Pancreas (tissue), 10 donors: ENCODE measurements at places on chromosomes 3 and 15. TPM values are rescaled to one million over a fixed set of nuclear protein-coding genes. Genes with fewer than 3 reads are reported as not detected.

Gene RTP1
- not detected for total RNA-seq

DNA sequence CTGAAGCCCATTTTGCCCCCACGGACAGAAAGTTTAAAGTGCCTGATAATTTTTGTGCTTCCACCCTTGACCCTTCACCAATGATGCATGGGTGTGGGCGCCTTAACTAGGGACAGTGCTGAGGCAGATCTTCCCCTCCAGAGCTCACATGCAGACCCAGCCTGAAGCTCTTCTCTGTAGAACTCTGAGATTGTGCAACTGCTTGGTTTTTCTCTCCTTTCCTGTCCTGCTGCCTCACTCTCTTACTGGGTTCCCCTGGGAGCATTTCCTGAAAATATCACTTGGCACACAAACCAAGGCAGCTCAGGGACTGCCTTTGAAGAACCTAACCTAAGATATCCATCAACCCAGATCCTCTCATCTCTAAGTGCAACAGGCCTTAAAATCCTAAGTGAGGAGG lies 220.3 kb upstream of the STT3B start:
- no peak overlapping the region for H3K4me3 ChIP-seq
- H3K27me3 ChIP-seq, result no peaks in the 10 kb centered on the region
- no peaks in the 10 kb centered on the region for H3K4me1 ChIP-seq
- H3K27ac ChIP-seq, result no peak overlapping the region
- no peaks in the 10 kb centered on the region for H3K36me3 ChIP-seq

Gene CRTAP
- total RNA-seq, result 25.0 TPM

DNA sequence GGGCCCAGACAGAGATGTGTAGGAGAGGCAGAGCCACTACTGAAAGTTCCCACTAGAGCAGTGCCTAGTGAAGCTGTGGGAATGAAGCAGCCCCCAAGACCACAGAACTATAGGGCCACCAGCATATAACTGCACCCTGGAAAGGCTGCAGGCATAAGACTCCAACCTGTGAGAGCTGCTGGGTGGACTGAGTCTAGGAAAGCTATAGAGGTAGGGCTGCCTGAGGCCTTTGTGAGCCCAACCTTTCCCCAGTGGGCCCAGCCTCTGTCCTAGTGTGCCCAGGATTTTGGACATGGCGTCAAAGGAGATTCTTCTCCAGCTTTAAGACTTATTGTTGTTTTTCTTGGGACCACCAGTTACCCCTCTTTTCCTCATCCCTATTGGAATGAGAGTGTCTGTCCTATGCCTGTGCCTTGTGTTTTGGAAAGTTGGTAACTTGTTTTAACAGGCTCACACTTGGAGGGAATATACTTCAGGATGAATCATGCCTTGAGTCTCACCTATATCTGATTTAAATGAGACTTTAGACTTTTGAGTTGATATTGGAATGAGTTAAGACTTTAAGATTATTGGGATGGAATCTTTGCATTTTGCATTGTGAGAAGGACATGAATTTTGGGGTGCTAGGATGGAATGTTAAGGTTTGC lies 28.1 kb downstream of the SLMAP start:
- no peak overlapping the region for H3K27ac ChIP-seq
- H3K27me3 ChIP-seq, result no peaks in the 10 kb centered on the region

- H3K4me3 ChIP-seq, result no peak overlapping the region
- H3K27ac ChIP-seq, result no peak overlapping the region
- no peaks in the 10 kb centered on the region for H3K27me3 ChIP-seq
- H3K36me3 ChIP-seq, result no peaks in the 10 kb centered on the region
- no peaks in the 10 kb centered on the region for H3K4me1 ChIP-seq
These were observed 42.8 kb upstream of the FEZF2 start for GRCh38 chr3:62416144-62416543.

Gene UACA
- total RNA-seq, result 15.4 TPM

DNA sequence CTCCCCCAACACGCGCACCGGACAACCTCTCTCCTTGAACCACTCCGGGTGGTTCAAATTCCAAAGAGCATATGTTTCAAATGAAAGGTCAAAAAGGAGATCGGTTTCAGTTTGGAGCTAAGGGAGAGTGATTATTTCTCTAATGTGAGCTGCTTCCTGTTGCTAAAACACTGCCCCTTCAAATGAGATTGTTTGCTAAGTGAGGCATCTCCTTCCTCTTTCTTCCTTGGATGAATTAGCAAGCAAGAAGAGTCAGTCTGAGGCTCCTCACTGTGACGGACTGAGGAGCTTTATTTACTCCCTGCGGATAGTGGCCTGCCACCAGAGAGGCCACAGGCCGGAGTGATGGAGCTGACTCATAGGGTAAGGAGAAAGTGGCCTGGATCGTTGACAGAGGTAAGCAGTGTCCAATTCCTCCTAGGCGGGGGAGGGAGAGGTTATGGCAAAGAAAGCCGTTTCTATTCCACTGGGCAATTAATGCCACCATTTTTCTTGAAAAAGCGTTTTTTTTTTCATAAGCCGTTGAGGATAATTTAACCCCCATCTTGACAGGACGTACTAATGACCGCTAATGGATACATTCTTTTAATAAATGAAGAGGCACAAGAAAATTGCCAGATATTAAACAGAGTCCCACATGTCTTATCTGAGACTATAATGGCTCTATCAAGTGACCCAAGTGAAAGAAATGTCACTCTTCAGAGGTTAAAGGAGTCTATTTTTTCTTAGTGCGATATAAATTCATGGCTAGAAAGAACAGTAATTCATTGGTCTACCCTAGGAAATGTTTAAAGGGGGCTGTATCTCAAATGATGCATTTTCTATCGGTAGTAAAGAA lies 167.0 kb upstream of the ANKRD28 start:
- no peak overlapping the region for H3K27ac ChIP-seq
- DNase-seq, result no peak
- no peaks in the 10 kb centered on the region for H3K36me3 ChIP-seq
- no peaks in the 10 kb centered on the region for H3K27me3 ChIP-seq

DNA sequence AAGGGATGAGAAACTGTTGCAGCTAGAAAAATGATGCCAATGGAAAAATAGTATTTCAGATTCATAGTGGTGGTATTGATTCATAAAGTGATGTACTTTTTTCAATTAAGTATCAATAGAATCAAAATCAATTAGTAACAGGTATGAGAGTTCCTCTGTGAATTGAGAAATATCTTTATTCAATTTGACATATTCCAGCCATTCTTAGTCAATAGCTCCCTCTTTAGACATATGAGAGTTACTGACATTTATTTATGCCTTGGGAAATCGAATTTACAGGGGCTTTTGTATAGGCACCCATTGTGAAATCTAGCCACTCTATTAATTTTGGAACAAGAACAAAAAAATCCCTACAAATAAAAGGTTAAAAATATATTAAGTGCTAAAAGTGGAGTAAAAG lies 386.9 kb upstream of the CNTN3 start:
- H3K27ac ChIP-seq, result no peak overlapping the region
- no peaks in the 10 kb centered on the region for H3K27me3 ChIP-seq
- DNase-seq, result no peak

GRCh38 chr3:122112754-122113153 lies 57.6 kb downstream of the CD86 start:
- no peak overlapping the region for H3K27ac ChIP-seq
- no peaks in the 10 kb centered on the region for H3K36me3 ChIP-seq
- no peaks in the 10 kb centered on the region for H3K27me3 ChIP-seq
- no peak overlapping the region for H3K4me3 ChIP-seq
- no peak for DNase-seq

- H3K4me3 ChIP-seq, result no peak within 1 kb of the TSS
- H3K27me3 ChIP-seq, result no peaks in the 10 kb centered on the region
- peak within 1 kb of the TSS; percentile 22 for H3K27ac ChIP-seq
These were observed at the start of gene C15orf62 for GRCh38 chr15:40769274-40770146. C15orf62 (plus strand) TSS chr15:40769980; CDS start chr15:40770496, 516 bp downstream.

Gene CPN2
- total RNA-seq, result not detected

Gene BCHE
- 0.19 TPM for total RNA-seq

- H3K27me3 ChIP-seq, result no peaks in the 10 kb centered on the region
- H3K4me1 ChIP-seq, result no peaks in the 10 kb centered on the region
- no peaks in the 10 kb centered on the region for H3K36me3 ChIP-seq
These were observed 12.0 kb downstream of the RAB6B start for GRCh38 chr3:133883641-133884040.

GRCh38 chr15:90212221-90213098 lies 11.3 kb downstream of the SEMA4B start:
- peak; percentile 81 for DNase-seq
- H3K36me3 ChIP-seq, result no peaks in the 10 kb centered on the region
- no peak overlapping the region for H3K4me3 ChIP-seq
- H3K4me1 ChIP-seq, result peaks cover 39% of the 10 kb centered on the region
- H3K27ac ChIP-seq, result peak overlapping the region; percentile 69

DNA sequence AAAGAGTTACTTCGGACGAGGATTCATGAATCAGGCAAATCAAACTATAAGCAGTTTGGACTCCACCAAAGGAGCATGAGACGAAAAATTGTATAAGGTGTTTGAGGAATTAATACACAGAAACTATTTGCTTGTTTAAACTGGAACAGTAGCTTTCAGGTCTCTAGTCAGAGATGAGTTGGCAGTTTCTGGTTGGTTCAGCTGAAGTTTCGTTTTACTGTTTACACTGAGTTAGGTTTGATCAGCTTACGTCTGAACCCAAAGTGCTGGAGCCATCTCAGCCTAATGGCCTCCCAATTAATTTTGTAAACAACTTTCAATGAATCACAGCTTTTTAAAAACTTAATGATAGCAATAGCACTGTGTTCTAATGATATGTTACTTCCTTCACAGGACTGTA lies 703.7 kb downstream of the NLGN1 start:
- H3K36me3 ChIP-seq, result no peaks in the 10 kb centered on the region
- no peak overlapping the region for H3K4me3 ChIP-seq
- no peaks in the 10 kb centered on the region for H3K4me1 ChIP-seq
- no peak for DNase-seq
- no peaks in the 10 kb centered on the region for H3K27me3 ChIP-seq

Gene ZIC4
- total RNA-seq, result not detected

DNA sequence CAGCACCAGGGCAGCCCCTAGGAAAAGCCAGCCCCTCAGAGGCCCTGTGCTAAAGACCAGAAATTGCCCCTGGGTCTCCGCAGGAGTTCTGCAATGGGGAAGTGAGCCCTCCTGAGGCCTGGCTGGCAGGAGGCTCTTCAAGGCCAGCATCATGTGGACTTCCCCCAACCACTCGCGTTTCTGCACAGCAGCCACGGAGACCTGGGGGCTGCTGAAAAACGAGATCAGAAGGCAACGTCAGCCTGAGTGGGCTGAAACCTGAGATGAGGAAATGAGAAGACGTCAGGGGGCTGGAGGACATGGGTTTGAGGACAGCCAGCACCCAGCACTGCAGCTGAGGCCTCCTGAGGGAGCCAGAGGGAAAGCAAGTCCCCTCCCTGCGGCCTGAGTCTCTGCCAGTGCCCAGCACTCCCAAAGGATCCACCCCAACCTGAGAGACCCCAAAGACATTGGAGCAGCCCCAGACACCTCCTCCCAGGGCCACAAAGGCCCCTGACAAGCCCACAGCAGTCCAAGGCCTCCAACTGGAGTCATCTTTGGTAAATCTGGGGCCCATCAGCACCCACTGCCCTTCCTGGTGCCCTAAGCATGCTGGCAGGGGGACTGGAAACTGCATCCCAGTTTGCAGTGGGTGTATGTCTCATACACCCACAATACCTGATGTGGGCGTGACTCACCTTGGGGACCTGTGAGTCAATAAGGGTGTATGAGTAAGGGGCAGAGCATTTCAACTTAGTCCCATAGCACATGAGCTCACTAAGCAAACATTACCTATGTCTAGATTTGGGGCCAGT lies 29.2 kb upstream of the CYP11A1 start:
- H3K4me1 ChIP-seq, result no peaks in the 10 kb centered on the region
- DNase-seq, result no peak
- H3K27ac ChIP-seq, result no peak overlapping the region

Gene GUCA1C
- 21.0 TPM for total RNA-seq

DNA sequence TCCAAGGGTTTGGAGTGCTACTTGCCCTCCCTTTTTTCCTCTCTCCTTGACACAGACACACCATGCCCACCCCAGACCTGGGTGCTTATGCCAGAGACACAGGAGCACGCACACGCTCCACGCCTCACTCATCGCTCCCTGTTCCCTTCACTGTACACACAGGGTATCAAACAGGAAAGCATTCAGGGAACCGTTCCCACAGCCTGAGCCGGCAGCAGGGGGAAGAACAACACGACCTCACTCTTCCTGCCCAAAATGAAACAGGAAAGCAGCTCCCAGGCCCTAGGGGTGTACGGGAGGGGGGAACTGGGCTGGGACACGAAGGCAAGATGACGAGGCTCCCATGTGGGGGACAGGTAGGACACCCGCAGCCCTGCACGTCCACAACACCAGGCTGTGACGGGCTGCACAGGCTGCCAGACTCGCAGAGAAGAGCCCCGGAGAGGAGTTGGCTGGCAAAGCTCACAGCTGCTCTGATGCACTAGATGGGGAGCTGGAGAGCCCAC lies 11.2 kb downstream of the DLL4 start:
- no peak for DNase-seq
- H3K27me3 ChIP-seq, result no peaks in the 10 kb centered on the region
- no peaks in the 10 kb centered on the region for H3K36me3 ChIP-seq
- no peaks in the 10 kb centered on the region for H3K4me1 ChIP-seq
- no peak overlapping the region for H3K4me3 ChIP-seq

- H3K4me1 ChIP-seq, result no peaks in the 10 kb centered on the region
- no peaks in the 10 kb centered on the region for H3K36me3 ChIP-seq
- DNase-seq, result no peak
- no peaks in the 10 kb centered on the region for H3K27me3 ChIP-seq
These were observed 22.3 kb upstream of the SACM1L start for GRCh38 chr3:45666757-45667431.

GRCh38 chr3:128770387-128770786 lies 44.4 kb downstream of the RAB7A start:
- H3K27ac ChIP-seq, result no peak overlapping the region
- no peaks in the 10 kb centered on the region for H3K4me1 ChIP-seq
- no peak for DNase-seq
- no peaks in the 10 kb centered on the region for H3K36me3 ChIP-seq
- H3K4me3 ChIP-seq, result no peak overlapping the region

Gene FSTL1
- 12.9 TPM for total RNA-seq

DNA sequence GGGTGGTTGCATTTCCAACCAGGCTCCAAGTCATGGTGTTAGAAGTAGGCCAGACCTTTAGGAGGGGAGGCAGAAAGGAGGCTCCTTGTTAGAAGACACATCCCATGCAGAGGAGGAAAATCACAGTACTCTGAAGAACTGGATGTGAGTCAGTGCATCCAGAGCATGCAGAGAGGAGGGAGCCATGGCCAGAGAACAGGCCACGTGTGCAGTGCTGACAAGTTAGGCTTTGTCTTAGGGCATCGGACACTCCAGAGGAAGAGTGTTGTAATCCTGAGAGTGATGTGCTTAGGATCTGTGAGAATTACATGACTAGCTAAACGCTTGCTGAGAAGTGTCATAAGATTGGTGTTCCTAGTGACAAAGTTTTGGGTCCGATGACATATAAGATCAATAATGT lies 456.5 kb upstream of the THRB start:
- no peak overlapping the region for H3K4me3 ChIP-seq
- H3K27ac ChIP-seq, result no peak overlapping the region
- DNase-seq, result no peak
- no peaks in the 10 kb centered on the region for H3K36me3 ChIP-seq
- no peaks in the 10 kb centered on the region for H3K4me1 ChIP-seq
- H3K27me3 ChIP-seq, result no peaks in the 10 kb centered on the region

Gene RGMA
- 11.2 TPM for total RNA-seq

Gene GOLGA8M
- 1.5 TPM for total RNA-seq

Gene SSR3
- total RNA-seq, result 171 TPM

GRCh38 chr15:33964665-33965040 lies 3.6 kb upstream of the CHRM5 start:
- no peaks in the 10 kb centered on the region for H3K4me1 ChIP-seq
- DNase-seq, result no peak
- H3K27ac ChIP-seq, result no peak overlapping the region
- no peak overlapping the region for H3K4me3 ChIP-seq
- no peaks in the 10 kb centered on the region for H3K36me3 ChIP-seq

Gene MYO5C
- 43.7 TPM for total RNA-seq

Gene FBN1
- 4.2 TPM for total RNA-seq

- no peaks in the 10 kb centered on the region for H3K27me3 ChIP-seq
- no peaks in the 10 kb centered on the region for H3K36me3 ChIP-seq
- H3K4me3 ChIP-seq, result no peak overlapping the region
- no peak for DNase-seq
- no peak overlapping the region for H3K27ac ChIP-seq
These were observed 157.0 kb downstream of the GABRG3 start for GRCh38 chr15:27127815-27128570.
